ENCODE measurements at places on chromosomes 5 and 9.

DNA sequence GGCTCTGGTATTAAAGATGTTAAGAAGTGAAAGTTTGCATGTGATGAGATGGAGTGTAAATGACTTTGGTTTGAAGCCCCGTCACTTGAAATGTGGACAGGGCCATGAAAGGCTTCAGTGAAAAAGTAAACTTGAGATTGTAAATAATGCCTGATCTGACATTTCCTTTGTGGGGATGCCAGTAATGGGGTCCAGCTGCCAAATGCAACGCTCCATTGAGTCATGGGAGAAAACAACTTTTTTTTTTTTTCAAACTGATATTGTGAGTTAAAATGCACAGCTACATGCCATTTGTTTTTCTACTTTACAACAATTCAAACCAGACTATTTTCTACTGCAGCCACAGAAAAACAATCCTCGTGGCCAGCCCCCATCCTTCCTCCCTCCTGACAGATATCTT is 327.0 kb upstream of the TNC start:
- no peak for DNase-seq

- no peak for DNase-seq
Observed at GRCh38 chr5:152125661-152126205, 201.1 kb upstream of the GLRA1 start.

GRCh38 chr5:119327018-119327417 is 28.8 kb upstream of the TNFAIP8 start:
- no peak for DNase-seq

DNA sequence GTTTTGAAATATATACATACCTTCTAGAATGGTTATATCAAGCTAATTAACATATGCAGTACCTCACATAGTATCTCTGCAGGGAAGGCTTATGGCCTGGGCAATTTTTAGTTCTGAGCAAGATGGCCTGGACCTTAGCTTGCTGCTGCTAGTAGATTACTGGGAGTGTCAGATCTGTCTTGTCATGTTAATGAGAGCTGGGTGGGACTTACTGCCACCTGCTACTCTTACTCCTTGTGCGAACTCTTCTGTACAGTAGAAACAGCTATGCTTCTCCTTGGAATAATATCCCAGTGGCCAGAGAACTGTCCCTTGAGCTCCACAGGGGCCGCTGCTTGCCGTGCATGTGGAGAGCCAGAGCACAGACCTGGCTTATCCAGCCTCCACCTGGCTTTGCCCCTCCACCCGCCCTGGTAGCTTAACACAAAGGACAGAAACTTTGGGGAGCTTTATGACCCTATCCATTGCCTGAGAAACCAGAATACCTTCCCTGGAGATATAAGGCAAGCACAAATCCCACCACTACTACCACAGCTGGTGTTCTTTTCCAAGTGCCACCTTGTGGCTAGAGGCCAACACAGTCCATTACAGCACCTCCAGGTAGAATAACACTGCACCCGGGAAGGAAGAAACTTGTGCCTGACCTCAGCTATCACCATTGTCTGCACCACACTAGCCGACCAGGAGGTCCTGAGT is 74.4 kb upstream of the RUSC2 start:
- DNase-seq = no peak

- DNase-seq = no peak
Observed at GRCh38 chr5:122770477-122770876, 4.4 kb upstream of the SNX2 start.

GRCh38 chr9:128124873-128125579 is 2.5 kb downstream of the PTGES2 start:
- DNase-seq = peak; percentile 40

- no peak for DNase-seq
Observed at GRCh38 chr5:122182491-122182921, 53.2 kb downstream of the ZNF474 start.

GRCh38 chr9:137626464-137626863 is 7.7 kb downstream of the EHMT1 start:
- no peak for DNase-seq

All from activated naive CD4-positive, alpha-beta T cell (primary cell).